Activated T-helper 1 cell treated with anti-CD3 and anti-CD28 coated beads, Interleukin-2, amount 50 U/mL, for 16 hours (primary cell): ENCODE measurements at places on chromosomes 13 and 19.
A peak's percentile ranks its signal among the peaks of the same experiment; 100 is the strongest.

- DNase-seq = no peak
Observed at GRCh38 chr19:4272894-4273293, 6.2 kb upstream of the SHD start.

GRCh38 chr19:51521781-51522180, 9.7 kb downstream of the SIGLEC6 start:
- no peak for DNase-seq

GRCh38 chr19:1259876-1260748, 9.0 kb upstream of the CIRBP start:
- DNase-seq = no peak

- DNase-seq = no peak
Observed at GRCh38 chr19:3668331-3669081, 31.8 kb downstream of the PIP5K1C start.

DNA sequence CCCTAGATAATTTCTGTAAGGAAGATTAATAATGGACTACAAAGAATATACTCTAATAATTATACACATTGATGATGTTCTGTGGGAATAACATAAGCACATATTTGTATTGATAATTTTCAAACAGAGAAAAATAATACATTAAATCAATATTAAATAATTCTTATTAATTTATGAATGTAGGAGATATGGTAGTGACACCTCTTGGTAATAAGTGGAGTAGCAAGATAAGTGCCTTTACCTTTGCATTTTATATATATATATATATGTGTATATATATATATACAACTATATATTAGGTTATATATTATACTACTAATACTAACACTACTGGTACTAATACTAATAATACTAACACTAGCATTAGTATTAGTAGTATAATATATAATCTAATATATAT, 905.8 kb downstream of the SLITRK1 start:
- no peak for DNase-seq

DNA sequence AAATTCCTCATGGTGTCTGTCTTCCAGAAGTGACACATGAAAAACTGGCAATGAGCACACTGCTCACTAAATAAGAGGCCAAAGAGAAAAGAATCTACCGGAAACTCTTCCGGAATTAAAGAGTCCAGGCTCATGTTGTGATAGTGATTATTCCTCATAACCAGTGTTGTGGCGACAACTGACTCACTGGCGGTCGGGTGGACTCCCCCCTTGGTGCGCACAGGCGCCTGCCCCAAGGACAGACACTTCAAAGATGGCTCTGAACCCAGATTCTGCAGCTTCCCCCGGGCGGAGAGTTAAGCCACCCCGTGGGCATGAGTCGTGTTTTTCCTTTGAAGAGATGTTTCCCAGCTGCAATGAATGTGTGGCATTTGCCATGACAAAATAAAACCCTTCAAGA, 10.3 kb downstream of the IL17D start:
- no peak for DNase-seq

DNA sequence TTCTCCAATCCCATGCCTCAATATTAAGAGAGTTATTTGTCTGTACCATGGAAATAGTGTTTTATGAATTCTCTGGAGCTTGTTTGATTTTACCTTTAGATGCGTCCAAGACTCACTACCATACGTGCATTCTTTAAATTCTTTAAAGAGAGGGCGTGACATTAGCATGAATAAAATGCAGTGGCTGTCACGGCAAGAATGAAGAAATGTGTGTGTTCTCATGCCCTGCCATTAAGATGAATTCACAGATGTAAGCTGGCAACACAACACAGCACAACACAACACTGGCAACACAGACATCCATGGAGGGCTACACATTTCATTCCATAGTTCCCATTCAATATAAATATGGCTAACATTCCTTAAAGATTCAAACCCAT, 213.4 kb downstream of the ENOX1 start:
- no peak for DNase-seq

DNA sequence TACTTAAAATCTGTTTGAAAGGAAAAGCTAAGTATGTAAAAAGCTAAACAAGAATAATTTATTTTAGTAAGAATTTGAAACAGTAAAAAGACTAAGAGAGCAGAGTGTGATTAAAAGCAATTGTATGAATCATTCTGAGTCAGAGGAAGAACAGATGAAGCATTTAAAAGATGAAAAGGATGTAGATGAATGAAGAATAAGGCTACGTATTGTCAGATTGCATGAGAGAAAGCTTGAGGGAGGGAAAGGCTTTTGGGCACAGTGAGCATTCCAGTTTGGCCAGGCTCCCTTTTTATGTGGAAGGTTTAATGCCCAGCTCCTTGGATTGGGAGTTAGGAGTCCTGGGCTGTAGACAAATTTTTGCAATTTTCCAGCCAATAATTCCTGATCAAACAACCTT, 117.7 kb downstream of the FREM2 start:
- DNase-seq = no peak

- no peak for DNase-seq
Observed at GRCh38 chr13:80274643-80275042, 66.3 kb downstream of the SPRY2 start.

GRCh38 chr19:4456843-4457653, 546 bp downstream of the UBXN6 start:
- DNase-seq = peak; percentile 46

DNA sequence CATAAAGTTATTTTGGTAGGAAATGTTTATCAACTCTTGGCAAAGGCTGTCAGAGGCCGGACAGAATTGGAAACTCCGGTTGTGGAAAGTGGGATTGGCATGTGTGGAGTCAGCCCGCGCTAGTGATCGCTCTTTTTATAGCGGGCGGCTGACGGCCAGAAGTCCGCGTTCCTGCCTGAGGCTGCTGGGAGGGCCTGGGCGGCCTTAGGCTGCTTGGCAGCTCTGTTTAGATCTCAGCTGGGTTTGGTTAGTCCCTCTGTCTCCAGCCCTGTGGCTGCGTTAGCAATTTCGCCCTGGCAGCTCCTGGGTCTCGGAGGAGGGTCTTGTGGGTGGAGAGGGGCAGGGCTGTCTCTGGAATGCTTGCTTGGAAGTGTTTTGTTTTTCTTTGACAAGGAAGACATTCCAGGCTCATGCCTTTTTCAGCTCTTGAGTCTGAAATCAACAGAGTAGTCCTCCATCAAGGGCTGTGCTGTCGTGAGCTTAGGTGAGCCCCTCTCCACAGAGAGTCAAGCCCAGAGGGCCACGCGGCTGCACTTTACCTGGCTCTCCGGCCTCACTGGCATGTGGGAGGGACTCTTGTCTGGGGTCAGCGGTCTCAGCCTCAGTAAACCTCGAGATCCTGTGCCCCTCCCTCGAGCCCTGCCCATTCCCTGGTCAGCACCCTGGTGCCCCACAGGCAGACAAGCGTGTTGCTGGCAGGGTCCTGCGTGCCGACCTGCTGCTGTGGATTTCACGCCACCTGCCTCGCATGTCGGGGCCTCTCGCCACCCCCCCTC, 22.5 kb downstream of the DOT1L start:
- DNase-seq = no peak

DNA sequence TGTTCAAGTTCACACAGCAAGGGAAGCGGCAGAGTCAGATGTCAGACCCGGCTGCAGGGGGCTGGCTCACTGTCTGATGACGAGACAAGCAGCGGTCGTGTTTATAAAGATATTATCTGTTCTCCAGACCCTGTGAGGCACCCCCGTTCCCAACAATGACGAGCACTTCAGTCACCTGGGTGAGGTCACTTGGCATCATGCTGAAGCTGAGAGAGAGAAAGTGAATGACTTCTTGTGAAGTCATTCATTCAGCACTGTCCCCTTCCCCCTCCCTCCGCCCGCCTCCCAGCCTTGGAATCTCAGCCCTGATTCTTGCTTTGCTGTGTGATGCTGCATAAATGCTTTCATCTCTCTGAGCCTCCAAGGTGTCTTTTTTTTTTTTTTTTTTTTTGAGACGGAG, 4.9 kb upstream of the LYPD3 start:
- DNase-seq = no peak

GRCh38 chr19:3159565-3159964, 19.0 kb upstream of the S1PR4 start:
- DNase-seq = no peak

- DNase-seq = peak; percentile 41
Observed at GRCh38 chr19:17385878-17386611, 8.0 kb downstream of the CCDC194 start.

GRCh38 chr13:99847318-99847750, 124.2 kb downstream of the ZIC5 start:
- no peak for DNase-seq

DNA sequence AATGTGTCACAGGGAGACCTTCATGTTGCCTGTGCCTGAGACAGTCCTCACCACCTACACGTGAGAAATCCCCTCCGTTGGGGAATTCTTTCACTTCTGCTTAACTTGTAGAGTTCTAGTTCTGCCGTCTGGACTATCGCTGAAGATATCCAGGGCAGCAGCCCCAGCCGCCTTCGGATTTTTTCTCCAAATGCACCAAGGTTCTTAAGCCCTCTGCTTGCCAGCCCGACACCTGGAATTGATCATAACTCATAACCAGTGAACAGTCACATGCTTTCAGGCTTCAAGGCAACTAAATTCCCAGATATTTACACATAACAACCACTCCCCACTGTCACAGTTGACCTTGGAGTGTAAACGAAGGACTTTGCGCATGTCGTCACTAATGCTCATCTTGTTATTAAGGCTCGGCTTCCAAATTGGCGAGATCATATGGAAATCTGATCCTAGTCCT, 114.4 kb downstream of the RAB20 start:
- DNase-seq = no peak

DNA sequence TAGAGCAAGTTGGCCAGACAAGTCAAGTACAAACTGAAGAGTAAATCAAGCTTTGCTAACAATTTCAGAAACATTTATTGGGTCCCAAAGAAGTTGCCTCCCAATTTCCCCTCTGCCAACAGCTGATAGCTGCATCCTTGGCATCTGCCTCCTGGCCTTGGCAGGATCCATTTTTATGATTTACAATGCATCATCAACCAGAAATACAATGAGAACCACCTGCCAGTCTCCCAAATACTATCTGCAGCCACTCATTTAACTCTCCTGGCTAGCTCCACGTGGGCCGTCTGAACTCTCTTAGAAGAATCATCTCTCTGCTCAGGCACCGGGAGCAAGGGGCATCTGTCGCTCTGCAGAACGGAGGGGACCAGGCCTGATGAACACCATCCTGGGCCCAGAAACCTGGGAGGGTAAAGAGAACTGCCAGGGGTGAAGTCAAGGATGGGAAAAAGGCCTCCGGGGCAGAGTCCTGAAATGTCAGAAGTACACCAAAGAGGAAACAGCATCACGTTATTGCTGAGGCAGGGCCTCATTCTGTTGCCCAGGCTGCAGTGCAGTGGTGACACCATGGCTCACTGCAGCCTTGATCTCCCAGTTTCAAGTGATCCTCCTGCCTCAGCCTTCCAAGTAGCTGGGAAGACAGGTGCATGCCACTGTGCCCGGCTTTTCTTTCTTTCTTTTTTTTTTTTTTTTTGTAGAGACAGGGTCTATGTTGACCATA, 2.6 kb downstream of the LONP1 start:
- no peak for DNase-seq

GRCh38 chr13:71524613-71525304, 342.2 kb downstream of the DACH1 start:
- no peak for DNase-seq

- DNase-seq = no peak
Observed at GRCh38 chr13:81089371-81090157, 748.6 kb upstream of the SPRY2 start.

GRCh38 chr19:16283210-16284061, 41.2 kb upstream of the KLF2 start:
- DNase-seq = peak; percentile 42

DNA sequence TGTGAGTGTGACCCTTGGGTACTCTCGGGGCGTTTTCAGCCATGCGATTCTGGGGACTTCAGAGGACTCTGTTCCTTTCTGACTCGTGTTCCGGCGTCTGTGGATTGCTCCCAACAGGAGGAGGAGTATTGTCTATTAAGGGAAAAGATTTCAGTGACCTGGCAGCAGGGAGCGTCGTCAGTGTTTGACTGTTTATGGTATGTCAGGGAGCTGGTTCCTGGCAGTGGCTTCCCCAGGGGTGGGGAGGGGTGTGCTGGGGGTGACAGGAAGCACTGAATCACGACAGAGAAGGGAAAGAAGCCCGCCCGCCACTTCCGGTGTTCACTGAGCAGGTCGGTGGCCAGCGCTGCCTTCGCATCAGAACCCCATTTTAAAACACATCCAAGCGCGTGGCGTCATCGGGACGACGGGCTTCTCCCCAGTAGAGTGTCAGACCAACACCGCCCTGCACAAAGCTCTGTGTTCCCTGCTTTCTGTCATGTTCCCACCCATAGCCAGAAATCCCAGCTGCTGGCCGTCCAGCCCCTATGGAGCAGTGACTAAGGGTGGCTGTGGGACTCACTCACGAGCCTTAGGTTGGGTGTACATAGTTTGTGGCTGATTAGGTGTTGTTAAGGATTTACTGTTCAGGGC, 33.8 kb downstream of the COL4A2 start:
- peak; percentile 5 for DNase-seq

GRCh38 chr19:41570639-41571112, 5.3 kb upstream of the CEACAM21 start:
- DNase-seq = peak; percentile 77

GRCh38 chr13:31764556-31764955, 25.2 kb downstream of the RXFP2 start:
- DNase-seq = no peak

GRCh38 chr19:19406878-19407632, 1.6 kb downstream of the GATAD2A start:
- no peak for DNase-seq

DNA sequence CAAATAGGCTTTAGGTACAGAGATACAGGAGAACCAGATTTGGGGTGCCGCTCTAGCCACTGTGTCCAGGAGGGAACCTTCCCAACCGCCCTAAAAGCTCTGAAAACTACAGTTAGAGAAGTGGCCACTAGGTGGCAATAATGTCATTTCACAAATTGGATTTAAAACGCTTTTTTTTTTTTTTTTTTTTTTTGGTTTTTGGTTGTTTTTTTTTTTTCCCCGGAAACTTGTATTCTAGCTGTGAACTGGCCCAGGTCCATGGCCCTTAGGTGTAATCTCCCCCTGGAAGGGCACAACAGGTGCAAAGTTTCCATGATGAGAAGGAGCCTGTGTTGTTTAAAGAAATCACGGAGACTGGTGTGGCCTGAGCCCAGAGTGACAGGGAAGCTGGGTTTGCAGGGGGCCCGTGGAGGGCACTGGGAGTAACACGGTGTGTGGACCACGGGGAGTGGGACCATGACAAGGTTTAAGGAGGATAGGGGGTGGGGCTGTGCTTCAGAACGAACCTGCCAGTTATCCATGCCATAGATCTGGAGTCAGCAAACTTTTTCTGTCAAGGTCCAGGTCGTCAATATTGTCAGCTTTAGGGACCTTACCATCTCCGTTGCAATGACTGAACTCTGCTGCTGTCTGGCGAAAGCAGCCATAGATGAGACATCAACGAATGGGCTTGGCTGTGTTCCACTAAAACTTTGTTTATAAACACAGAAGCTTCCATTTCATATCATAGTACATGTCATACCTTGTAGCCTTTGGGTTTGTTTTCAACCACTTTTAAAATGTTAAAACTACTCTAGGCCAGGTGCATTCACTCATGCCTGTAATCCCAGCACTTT, 10.1 kb downstream of the OR1I1 start:
- peak; percentile 11 for DNase-seq
